ENCODE measurements at places on chromosomes 6 and 20.

- DNase-seq = no peak
Measured at GRCh38 chr6:118335325-118335816, 212.7 kb upstream of the PLN start.

DNA sequence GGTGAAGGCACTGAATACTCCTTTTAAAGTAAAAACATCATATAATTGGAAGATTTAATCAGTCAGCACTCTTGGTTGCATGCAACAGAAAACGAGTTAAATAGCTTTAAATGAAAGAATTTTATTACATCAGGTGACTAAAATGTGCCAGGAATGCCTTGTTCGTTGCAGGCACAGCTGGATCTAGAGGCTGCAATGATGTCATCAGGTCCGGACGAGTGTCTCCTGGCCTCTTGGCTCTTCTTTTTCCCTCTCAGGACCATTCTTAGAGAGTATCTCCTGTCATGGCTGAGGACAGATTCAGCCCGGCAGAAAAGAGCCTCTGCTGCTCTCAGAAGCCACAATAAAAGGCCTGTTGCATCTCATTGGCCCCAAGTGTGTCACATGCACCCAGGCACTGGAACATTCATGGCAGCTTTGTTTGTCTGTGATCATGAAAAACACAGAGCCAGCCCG lies 510.7 kb upstream of the SULF2 start:
- no peak for DNase-seq

DNA sequence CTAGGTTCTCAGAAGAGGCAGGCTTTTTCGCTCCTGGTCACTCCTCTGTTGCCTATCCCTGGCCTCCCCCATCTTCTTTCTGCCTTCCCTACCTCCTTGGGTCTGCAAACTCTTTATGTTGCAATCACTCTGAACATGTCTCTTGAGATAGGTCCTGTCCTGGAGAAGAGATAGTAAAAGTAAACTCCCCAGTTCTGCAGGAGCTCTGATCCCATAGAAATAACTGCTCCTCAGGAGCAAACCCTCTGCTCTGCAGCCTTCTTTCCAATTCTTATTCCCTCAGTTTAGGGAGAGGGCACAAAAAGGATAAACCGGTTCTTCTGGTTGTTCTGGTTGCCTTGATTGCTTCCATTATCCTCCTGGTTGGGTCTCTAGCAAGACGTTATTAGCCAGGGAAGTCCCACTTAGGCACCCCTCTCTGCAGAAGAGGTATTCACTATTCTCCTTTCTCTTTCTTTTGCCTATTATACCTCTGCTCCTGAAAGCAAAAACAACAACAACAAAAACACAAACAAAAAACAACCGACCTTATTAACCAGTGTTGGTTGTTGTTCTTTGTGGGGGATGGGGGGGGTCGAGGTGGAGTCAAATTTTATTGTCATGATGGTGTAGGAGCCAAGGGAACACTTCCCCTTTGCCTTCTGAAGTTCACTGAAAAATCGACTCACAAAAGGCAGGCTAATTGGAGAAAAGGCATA lies 973 bp downstream of the TRIM38 start:
- DNase-seq = no peak

DNA sequence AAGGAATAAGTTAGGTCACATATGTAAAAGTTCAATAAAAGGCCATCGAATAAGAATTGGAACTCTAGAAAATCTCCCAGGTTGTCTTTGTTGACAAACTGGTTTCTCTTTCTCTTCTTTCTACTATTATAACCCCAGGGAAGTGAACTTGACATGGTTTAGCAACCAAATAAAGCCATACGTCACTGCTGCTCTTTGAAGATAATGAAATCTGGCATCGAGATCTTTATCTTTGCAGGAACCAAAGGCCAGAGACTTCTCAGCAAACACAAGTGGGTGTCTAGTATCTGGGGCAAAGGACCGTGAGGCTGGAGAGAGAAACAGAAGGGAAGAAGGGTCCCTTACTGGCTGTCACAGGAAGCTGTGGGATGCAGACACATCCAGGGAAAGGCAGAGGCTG lies 286.7 kb upstream of the CDYL start:
- no peak for DNase-seq

GRCh38 chr6:161418463-161418945 lies 144.6 kb upstream of the AGPAT4 start:
- DNase-seq = no peak

- no peak for DNase-seq
Measured at GRCh38 chr20:33656783-33657703, 5.1 kb upstream of the C20orf144 start.

DNA sequence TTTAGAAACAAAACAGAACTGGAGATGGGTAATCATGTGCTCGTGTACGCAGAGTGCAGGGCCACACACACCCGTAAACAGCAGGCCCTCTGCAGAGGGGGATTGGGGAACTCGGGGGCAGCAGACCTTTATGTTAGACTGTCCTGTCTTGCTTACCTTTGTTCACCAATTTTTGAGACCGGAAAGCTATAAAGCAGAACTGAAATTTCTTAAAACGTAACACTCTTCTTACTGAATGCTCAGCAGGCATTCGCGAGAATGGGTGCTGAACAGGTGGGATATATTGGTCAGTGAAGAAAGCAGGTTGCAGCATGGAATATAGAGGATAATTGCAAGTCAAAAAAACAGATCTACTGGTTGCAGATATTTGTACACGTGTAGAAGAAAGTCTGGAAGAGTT lies 211.1 kb downstream of the BMP7 start:
- no peak for DNase-seq

DNA sequence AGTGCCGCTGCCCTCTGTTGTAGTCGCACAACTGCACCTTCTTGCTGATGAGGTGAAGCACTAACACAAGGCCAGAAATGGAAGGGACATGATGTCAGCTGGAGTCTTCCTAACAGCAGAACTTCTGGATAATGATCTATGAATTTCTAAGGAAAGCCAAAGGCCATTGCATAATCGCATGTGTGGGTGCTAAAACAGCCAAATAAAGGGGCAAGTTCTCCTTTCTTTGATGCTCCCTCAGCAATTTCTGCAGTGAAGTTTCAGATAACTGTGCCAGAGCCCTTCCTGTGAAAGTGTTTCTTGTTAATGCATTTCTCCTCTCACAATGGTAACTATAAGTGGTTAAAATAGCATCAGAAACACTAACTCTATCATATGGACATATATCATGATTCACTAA lies 8.0 kb upstream of the F13A1 start:
- DNase-seq = no peak

DNA sequence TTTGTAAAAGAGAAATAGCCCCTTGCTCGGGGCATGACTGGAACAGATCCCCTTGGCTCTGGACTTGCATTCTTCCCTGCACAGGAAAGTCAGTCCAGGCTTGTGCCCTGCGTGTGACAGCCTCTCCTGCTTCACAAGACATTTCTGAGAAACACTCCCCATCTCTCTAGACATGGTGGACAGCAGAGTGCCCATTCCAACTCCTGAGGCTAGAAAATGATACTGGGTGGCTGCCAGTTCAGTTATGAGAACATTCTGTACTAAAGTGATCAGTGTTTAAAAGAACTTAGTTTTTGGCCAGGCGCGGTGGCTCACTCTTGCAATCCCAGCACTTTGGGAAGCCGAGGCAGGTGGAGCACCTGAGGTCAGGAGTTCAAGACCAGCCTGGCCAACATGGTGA lies 41.3 kb downstream of the TGM3 start:
- no peak for DNase-seq

GRCh38 chr6:112307707-112308106 lies 39.4 kb upstream of the RFPL4B start:
- DNase-seq = no peak

DNA sequence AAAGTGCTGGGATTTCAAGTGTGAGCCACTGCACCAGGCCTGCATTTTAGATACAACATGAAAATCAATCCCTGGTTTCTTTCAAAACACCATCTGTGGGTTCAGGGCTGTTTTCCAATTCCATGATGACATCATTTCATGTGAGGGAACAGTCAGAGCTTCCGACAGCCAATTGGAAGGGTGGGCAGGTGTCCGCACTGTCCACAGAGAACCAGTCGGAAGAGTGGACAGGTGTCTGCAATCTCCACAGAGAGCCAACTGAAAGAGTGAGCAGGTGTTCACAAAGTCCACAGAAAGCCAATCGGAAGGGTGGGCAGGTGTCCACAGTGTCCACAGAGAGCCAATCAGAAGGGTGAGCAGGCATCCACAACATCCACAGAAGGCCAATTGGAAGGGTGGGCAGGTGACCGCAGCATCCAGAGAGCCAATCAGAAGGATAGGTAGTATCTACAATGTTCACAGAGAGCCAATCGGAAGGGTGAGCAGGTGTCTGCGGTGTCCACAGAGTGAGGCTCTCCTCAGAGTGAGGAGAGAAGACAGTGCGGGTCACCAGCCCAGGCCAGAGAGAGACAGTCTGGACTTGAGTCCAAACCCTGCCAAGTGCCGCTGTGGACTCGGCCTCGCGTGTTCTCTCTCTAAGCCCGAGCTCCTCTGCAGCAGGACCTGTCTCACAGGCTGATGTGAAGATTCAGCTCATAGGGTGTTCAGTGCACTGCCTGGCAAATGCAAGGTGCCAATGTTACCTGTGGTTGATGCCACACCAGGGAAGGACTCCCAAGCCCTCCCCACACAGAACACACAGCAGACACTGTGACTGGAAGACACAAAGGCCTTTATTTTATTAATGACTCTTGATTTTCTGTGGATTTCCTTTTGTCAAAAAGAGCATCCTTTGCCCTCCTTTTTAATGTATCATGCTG lies 57.3 kb downstream of the DLL1 start:
- DNase-seq = no peak

Data from NCI-H2081 treated with DMSO at 0.1 percent for 48 hours (cell line).